ENCODE measurements at places on chromosomes 3 and 15. TPM values are rescaled to one million over a fixed set of nuclear protein-coding genes. Genes with fewer than 3 reads are reported as not detected.

Gene MST1R
- total RNA-seq = 1.3 TPM

Gene PLAAT1
- 0.90 TPM for total RNA-seq

Gene WDR93
- total RNA-seq = 0.49 TPM

Gene ALDH1L1
- total RNA-seq = 0.18 TPM

Gene IDH2
- 28.6 TPM for total RNA-seq

Gene RPL32
- 1,353 TPM for total RNA-seq

Gene KBTBD13
- total RNA-seq = not detected

GRCh38 chr3:123339302-123339701, 109.6 kb downstream of the ADCY5 start:
- DNase-seq = no peak

- DNase-seq = peak; percentile 65
Measured at GRCh38 chr3:187968883-187969580, 184.9 kb upstream of the LPP start.

DNA sequence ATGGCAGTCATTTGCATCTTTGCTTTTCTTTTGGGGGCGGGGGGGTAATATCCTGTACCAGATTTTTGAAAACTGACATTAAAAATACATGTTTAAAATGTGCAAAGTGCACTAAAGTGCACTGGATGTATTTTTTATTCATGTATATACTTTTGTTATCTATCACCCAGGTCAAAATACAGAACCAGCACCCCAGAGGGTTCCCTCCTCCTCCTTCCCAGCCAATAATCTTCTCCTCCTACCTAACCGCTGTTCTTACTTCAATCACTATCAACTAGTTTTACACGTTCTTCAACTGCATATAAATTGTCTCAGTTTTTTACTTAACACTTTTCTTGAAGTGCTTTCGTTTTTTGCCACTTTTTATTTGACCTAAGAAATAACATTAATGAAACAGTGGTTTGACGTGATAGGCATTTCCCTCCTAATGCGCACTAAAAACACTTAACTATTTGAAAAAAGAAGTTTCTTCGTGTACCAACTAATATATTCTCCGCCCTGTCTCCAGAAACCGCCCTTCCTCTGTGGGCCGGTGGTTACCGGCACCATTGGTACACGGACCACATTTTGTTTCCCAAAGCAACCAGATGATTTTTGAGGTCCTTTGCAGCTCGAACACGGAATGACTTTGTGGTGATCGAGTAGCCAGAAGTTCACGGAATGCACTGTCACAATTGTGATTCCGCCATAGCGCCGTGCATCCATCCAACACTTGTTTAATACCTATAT, 836 bp upstream of the AKAP13 start:
- peak; percentile 36 for DNase-seq

DNA sequence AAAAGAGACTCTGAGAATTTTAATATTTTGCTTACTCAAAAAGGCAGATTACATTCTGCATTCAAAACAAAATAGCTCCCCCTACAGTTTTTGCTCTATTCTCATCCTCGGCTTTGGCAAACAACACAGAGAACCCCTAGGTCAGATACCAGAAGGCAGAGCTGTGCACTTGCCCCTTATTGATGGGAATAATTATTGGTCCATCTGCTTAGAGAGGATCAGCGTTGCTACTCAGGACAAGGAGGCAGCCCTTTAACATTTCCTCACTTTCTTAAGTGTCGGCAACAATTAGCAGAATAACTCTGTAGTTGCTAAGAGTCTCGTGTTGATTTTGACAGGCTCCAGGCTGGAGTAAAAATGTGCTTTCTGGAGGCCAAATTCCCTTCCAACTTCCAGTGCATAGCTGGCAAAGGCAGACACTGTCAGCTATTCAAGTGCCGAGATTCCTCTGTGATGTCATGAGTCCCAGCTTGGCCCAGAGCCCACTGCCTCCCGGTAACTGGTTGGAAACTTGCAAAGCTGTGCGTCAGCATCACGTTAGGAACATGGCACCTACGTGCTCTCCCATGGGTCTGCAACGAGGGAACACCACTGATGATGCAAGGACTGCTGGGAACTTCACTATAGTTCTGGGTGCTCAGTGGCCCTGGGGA, 482.7 kb upstream of the ADAMTS9 start:
- DNase-seq = peak; percentile 87

DNA sequence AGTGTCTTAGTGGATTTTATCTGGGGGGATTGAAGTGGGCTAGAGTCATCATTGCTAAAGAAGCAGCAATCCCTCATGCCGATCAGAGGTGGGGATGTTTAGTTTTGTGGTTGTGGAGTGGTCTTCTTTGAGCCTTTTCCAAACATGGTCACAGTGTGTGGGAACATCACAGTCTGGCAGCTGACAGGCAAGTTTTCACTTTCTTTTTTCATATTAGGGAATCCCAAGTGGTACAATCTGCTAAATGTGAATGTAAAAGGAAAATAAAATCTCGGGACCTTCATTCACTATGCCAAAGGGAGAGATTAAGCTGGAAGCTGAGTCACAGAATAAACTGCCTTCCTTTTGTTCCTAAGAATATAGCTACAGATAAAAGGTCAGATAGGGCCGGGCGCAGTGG, 10.4 kb upstream of the CX3CR1 start:
- peak; percentile 9 for DNase-seq

DNA sequence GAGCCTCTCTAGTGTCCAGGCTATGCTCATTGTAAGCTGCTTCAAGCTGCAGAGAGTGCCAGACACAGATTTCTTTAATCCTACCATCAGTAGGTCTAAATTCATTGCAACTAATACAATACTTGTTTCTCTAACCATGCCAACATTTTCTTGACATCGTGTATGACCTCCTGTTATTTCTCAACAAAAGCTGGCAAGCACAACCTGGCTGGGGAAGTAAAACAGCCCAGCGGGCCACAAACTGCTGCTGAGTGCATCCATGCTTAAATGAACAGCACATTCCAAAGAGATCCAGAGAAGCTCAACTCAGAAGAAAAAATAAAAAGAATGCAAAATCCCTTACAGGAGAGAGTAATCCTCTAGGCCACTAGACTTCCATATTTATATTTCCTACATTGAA, 36.5 kb downstream of the GMNC start:
- DNase-seq = peak; percentile 37

DNA sequence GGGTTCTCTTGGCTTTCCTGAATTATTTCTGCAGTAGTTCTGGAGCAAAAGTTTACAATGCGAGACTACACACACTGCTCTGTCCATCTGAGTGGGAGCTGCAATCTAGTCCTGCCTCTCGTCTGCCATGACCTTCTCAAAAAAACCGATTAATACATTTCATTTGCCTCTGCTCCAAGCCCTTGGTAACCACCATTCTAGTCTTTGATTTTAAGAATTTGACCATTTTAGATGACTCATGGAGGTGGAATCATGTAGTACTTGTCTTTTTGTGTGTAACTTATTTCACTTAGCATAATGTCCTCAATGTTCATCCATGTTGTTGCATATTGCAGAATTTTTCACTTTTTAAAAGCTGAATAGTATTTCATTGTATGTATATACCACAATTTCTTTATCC, 356.9 kb downstream of the SV2B start:
- peak; percentile 7 for DNase-seq

DNA sequence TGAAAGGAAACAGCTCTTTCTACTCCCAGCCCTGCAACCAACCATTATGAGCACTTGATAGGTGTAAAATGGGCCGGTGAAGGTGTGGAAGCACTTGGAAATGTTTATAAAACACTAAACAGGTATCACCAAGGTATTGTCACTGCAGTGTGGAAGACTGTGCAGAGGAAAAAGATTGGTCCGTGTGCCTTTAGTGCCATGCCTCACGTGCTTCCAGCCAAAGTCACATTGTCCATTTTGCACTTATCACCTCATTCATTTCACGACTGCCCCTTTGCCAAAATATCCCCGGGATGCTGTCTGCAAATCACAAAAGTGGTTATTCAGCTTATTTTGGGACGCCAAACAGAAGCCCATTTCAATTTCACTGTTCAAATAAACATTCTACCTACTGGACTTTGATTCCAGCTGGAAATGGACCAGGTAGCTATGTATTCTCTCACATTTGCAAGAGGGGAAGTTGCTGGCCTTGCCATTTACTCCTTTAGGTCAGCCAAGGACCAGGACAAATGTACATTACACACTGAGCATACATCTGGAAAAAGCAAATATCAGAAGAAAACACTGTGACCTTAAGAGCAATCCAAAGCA, 58.4 kb downstream of the ARRDC4 start:
- DNase-seq = no peak

DNA sequence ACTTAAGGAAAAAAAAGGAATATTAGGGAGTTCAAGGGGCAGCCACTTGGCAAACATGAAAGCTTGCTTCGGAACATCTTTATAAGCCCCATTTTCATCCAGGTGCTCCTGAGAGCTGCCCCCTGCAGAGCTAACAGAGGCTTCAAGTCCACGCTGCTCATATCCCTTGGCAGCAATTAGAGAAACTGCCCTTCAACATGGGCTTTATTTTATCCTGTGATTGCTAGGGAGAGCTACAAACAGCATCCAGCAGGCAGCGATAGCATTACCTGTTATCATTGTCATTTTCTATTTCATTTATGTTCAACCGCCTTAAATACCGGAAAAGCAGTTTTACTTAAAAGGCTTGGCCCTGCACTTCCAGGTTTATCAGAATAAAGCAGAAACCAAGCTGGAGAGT, 68.4 kb upstream of the MCTP2 start:
- no peak for DNase-seq

DNA sequence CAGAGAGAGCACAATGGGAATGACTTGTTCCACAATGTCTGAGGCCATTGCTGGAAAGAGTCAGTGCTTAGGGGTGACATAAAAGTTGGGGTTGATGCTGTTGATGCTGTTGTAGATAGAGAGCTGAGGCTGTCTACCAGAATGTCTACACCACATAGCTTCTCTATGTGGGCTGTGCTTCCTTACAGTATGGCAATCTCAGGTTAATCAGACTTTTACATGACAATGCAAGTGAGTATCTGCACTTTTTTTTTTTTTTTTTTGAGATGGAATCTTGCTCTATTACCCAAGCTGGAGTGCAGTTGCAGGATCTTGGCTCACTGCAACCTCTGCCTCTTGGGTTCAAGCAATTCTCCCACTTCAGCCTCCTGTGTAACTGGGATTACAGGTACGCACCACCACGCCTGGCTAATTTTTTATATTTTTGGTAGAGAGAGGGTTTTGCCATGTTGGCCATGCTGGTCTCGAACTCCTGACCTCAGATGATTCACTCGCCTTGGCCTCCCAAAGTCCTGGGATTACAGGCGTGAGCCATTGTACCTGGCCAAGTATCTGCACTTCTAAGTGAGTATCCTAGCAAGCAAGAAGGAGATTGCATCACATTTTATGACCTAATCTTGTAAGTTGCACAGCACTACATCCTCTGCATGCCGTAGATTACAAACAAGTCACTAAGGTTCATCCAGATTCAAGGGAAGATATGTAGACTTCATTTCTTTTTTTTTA, 28.7 kb downstream of the DLEC1 start:
- no peak for DNase-seq

GRCh38 chr15:78620527-78621421, at the start of gene CHRNA3:
CHRNA3 (minus strand) TSS chr15:78620996; CDS start chr15:78620794, 202 bp downstream.
- DNase-seq = no peak

- DNase-seq = peak; percentile 81
Measured at GRCh38 chr15:55916666-55917409, 76.6 kb downstream of the NEDD4 start.

GRCh38 chr3:55955891-55956477, 468.9 kb upstream of the WNT5A start:
- DNase-seq = no peak

- DNase-seq = no peak
Measured at GRCh38 chr3:42273361-42273760, 7.4 kb upstream of the CCK start.

DNA sequence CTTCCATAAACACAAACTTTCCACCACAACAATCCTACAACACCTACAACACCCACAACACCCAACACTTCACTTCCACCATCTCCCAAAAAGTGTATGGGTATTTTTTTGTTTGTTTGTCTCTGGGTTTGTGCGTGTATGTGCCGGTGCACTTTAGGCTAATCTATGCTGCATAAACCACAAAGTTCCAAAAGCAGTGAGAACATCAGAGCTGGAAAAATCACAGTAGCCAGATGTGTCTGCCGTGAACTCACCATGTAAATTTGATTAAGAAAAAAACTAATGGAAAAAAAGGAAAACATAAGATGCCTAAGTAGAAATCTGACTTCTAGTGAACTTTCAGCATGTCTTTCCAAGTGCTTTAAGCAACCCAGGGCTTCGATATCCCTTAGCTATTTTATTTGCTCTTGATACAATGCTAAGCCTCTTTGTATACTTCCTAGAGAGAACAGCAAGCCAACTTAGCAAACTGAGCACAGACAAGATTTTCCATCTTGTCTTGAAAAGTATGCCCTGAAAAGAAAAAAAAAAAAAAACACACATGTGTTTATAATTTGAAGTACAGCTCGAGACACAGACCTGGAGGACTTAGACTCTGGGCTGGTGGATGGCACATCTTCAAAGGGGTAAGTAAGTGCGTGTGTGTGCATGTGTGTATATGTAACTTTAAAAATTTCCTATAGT, 91.4 kb downstream of the WWTR1 start:
- DNase-seq = peak; percentile 50

GRCh38 chr3:159273608-159274007, 471.8 kb downstream of the MFSD1 start:
- DNase-seq = peak; percentile 68

DNA sequence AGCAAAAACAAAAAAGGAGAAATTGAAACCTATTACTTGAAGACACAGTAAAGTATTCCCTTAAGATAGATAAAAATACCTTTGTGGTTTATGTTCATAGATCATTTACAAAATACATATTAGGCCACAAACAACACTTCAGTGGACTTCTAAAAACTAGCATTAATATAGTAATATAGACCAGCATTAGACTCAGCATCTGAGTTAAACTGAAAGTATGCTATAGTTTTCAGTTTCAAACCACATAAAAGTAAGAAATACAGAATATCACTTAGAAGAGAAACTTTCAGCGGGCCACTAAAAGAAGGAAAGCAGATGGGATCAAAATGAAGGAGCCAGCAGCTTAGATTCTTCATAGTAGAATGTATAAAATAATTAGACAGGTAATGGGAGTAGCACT, 86.6 kb downstream of the MSL2 start:
- DNase-seq = no peak

GRCh38 chr15:36601952-36602351, 22.5 kb downstream of the CDIN1 start:
- DNase-seq = no peak

DNA sequence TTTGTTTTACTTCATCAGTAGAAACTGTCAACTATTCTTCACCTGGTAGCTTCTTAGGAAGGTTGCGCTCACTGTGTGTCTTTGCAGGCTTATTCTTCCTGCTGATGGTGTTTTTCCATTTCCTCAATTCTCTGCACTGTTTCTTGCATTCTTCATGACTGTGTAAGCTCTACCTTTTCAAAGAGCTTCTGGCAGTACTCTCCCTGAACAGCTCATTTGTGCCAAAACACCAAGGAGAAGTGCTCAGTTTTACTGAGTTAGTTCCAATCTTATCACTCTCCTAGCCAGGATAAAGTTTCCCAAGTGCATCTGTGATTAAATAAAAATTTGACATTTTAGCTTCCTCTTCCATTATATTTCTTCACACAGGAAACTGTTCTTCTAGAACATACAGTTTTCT, 339.8 kb downstream of the EPHA3 start:
- no peak for DNase-seq

GRCh38 chr3:24857945-24858344, 363.3 kb upstream of the THRB start:
- no peak for DNase-seq
